Fibroblast of mammary gland (primary cell): ENCODE measurements at places on chromosomes 3 and 15.
A peak's percentile ranks its signal among the peaks of the same experiment; 100 is the strongest.

GRCh38 chr3:141286856-141287255 lies 55.2 kb downstream of the PXYLP1 start:
- no peak for DNase-seq

- no peak for DNase-seq
These were observed 32.2 kb upstream of the LYZL4 start for GRCh38 chr3:42442640-42443039.

- DNase-seq: no peak
These were observed 62.0 kb upstream of the LEKR1 start for GRCh38 chr3:156763931-156764720.

DNA sequence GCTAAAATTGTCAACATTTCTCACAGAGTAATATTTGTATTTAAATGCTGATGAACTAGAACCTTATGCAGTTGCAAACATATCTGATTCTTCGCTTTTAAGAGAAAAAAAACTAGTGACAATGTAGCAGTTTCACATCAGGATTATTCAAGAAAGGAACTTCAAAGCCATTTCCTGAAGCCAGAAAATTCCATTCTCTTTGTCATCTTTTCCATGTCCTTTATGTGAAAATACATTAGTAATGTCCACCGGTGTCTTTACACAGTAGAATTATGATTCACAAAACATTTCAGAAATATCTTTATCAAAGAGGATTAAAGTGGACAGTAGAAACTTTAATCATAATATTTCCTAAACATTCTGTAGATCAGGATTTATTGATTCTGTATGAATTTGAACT lies 12.7 kb upstream of the LXN start:
- DNase-seq: no peak

DNA sequence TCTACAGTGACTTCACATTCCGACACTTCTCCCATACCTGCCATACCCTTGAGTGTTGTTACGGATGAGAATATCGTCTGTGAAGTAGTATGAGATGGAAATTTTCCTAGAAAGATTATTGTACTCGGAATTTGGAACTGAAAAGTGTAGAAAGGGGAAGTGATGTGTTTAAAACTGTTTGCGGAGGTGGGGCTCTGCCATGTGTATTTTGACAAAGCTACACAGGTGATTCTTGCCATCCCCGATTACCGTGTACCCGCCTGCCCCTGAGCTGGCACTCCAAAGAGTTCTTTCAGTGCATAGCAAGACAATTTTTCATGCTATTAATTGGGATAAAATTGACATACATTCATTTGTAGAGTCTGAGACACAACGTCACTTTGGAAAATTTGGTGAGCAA lies 81.7 kb downstream of the OPA1 start:
- DNase-seq: no peak

GRCh38 chr15:58549785-58550074 lies 117.9 kb downstream of the LIPC start:
- no peak for DNase-seq

GRCh38 chr15:92009162-92009561 lies 155.7 kb downstream of the SLCO3A1 start:
- no peak for DNase-seq

DNA sequence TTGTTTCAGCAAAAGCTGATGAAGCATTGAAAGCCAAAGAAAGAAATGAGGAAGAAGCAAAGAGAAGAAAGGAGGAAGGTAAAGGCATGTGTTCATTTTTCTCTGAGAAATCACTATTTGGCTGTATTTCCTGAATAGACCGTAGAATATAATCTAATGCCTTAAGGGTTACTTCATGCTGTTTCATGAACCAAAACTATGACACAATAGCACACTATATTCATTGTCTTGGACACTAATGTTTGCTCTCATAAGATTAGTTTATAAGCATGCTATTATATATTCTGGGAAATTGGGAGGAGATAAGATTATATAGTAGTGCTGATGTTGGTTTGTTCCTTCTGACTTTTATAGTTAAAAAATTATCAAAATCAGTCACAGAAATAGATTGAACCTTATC lies 110.1 kb upstream of the MLF1 start:
- peak; percentile 10 for DNase-seq
